ENCODE measurements at places on chromosomes 6 and 20.
A peak's percentile ranks its signal among the peaks of the same experiment; 100 is the strongest.

- DNase-seq, result no peak
These were observed 18.5 kb downstream of the FRMD1 start for GRCh38 chr6:168060521-168060931.

- DNase-seq, result peak; percentile 57
These were observed 5.9 kb downstream of the TP53INP2 start for GRCh38 chr20:34709831-34710567.

DNA sequence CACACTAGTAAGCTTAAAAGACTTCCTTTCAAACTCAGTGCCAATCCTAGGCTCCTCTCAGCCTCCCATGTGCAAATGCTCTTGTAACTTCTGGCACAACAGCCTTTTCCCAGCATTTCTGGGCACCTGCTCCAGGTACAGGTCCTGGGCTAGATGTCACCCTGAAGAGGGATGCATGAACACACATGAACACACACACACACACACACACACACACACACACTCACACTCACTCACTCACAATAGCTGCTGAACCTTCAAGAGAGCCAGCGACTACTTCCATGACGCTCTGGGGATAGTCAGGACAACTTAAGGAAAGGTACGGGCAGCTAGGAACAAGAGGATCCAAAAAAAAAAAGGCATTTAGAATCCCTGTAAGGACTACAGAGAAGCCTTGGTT lies 122.8 kb downstream of the INSM1 start:
- DNase-seq, result no peak

DNA sequence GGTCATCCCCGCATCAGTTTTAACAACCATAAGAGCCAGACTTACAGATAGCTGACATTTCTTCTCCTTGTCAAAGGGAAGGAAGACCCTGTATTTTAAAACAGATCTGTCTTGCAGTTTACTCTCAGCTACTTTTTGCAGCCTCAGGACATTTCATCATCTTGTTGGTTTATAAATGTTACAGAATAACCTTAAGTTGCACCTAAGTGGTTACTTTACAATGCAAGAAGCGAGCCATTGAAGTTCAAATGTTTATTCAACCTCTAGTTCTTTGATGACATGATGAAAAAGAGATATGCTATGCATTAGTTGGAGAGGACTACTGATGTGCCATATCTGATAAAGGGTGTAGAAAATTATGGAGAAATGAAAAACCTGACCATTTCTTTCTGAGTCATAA lies 187.9 kb upstream of the COL21A1 start:
- DNase-seq, result no peak

DNA sequence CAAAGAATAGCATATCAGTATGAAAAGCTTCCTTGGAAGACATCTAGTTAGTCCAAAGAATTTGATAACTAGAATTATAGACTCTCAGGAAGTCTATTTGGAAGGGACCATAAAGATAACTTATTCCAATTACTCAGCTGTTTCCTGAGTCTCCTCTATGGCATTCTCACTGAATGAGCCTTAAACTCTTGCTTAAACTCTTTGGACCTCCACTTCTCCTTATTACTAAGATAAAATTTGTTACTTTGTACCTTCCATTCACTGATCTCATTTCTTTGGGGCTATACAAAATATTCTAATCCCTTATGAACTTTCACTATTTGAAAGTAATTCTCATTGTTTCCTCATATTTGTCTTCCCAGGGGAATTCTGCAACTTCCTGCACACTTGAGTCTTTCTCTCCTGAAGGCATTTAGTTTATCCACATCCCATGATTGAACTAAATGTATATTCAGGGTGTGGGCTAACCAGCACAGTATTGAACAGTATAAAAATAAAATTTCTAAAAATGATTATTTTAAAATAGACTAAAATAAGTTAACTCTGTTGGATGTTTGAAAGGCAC lies 67.1 kb upstream of the NOTCH4 start:
- no peak for DNase-seq

GRCh38 chr6:149293244-149293643 lies 24.3 kb upstream of the TAB2 start:
- no peak for DNase-seq

GRCh38 chr6:32370505-32370904 lies 1.2 kb downstream of the TSBP1 start:
- no peak for DNase-seq

DNA sequence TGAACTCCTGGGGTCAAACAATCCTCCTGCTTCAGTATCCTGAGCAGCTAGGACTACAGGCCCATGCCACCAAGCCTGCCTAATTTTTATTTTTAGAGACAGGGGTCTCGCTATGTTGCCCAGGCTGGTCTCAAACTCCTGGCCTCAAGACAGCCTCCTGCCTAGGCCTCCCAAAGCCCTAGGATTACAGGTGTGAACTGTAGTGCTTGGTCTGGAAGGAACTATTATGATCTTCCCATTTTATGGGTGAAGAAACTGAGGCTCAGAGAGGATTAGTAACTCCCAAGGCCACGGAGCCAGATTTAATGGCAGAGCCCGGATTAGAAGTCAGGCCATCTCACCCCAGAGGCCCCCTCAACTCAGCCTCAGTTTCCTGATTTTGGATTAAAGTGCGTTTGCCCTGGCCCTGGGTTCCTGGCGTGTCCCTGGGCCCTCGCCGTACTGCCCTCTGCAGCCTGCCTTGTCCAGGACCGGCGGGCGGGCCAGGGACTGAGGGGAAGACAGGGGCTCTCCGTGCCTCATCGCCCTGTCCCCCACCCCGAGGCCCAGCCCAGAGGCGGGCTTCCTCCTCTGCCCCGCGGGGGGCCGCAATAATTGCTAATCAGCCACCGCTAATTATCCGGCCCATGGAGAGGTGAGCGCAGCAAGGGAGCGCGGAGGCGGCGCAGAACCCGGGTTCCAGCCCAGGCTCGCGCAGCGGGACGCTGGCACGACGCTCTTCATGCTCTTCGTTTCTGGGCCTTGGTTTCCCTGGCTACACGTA lies 34.9 kb downstream of the CD40 start:
- DNase-seq, result no peak

GRCh38 chr6:43489277-43490072 lies 12.1 kb downstream of the TJAP1 start:
- no peak for DNase-seq

GRCh38 chr6:133242637-133243585 lies 1.8 kb downstream of the EYA4 start:
- DNase-seq, result no peak

GRCh38 chr20:22768266-22769178 lies 184.2 kb upstream of the FOXA2 start:
- no peak for DNase-seq

DNA sequence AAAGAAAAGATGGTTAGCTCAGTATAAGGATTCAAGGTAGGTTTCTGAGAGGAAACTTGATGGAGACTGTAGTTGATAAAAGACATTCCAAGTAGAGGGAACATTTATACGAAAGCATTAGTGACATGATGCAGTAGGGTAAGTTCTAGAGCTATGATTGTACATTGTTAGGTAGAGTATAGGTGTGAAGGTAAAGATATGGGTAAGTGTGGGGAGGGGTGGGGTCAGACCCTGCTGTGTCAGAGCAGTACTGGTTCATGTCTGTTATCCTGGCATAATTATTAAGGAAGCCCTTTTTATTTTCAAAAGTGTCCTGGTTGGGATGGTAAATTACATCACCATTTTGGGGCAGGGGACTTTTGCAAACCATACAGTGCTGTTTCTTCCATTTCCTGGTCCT lies 635.8 kb downstream of the COL12A1 start:
- DNase-seq, result no peak

DNA sequence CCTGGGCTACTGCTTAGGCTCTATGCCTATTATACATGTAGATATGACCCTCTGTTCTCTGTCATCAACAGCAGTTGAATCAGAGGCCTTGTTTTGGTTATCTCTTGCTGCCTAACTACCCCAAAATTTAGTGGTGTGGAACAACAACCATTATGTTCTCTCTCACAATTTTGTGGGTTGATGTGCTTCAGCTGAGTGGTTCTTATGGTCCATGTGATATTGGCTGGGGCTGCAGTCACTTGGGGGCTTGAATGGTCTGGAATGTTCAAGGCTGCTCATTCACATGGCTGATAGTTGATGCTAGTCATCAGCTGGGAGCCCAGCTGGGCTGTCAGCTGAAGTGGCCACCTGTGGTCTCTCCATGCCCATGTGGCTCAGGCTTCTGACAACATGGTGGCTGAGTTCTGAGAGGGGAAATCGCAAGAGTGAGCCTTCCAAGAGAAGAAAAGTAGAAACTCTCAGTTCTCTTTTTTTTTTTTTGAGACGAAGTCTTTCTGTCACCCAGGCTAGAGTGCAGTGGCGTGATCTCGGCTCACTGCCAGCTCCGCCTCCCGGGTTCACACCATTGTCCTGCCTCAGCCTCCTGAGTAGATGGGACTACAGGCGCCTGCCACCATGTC lies 47.8 kb downstream of the SHLD1 start:
- DNase-seq, result no peak

DNA sequence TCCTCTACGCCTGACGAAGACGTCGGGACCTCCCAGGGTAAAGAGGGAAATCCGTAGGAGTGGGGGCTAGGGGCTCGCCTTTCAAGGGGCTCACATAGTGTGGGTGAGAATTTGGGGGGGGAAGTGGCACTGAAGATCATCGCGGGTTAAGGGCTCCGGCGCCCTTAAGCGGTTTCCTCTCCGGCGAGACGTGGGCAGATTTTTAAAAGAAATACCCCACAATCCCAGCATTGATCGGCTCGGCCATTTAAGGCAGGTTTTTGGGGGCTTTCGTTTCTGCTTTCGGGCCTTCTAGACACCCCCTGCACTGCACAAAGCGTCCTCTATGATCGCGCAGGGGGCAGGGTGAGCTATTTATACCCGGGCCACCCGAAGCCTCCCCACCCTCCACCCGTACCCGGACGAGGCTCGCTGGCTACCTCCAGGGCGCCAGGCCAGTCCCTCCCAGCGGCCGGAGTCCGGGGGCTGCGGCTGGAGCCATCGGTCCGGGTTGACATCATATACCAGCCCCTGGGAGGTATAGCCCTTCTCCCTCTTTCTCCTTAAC lies 1.2 kb downstream of the NKX2-2 start:
- no peak for DNase-seq

- DNase-seq, result no peak
These were observed 277.3 kb upstream of the CHD6 start for GRCh38 chr20:41895241-41896032.

- DNase-seq, result no peak
These were observed 30.4 kb downstream of the HECA start for GRCh38 chr6:139165324-139165723.

DNA sequence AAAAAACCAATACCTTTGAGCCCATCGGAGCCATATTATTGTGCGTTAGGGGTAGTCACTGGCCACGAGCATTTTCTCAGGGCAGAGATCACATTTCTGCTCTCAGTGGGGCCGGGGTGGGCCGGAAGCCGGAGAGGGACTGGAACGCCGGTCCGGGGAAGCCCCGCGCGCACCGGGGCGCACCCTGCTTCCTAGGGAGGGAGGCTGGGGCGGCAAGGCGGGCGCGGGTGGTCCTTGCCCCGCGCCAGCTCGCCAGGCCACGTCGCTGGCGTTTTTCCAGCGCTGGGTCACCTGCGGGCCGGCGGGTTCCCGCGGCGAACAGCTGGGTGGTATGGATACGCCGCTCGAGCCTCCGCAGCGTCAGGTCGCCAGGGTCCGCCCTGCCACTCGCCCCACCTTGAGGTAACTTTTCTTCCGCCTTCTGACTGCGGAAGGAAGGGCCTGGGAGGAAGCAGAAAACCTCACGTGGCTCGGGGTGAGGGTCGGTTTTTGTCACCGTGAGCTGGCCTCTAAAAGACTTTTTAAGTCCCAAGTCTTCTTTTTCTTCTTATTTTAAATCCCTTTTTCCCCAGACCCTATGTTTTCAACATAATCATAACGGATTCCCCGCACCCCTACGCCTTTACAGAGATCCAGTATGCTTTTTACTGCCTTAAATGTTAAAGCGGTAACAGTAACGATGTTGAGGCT lies 2.7 kb upstream of the EEF1A1 start:
- peak; percentile 72 for DNase-seq

GRCh38 chr6:494394-494793 lies 102.8 kb downstream of the IRF4 start:
- DNase-seq, result no peak

- no peak for DNase-seq
These were observed 12.5 kb downstream of the MYH7B start for GRCh38 chr20:34968042-34968775.

GRCh38 chr20:63473555-63474449 lies 1.3 kb upstream of the KCNQ2 start:
- no peak for DNase-seq

GRCh38 chr20:51208162-51208561 lies 185.3 kb upstream of the KCNG1 start:
- no peak for DNase-seq

- DNase-seq, result no peak
These were observed 453.5 kb upstream of the JARID2 start for GRCh38 chr6:14792118-14792955.

GRCh38 chr6:152863618-152864326 lies 113.2 kb downstream of the VIP start:
- DNase-seq, result no peak

- no peak for DNase-seq
These were observed 106.3 kb upstream of the ZNF217 start for GRCh38 chr20:53699906-53700305.

DNA sequence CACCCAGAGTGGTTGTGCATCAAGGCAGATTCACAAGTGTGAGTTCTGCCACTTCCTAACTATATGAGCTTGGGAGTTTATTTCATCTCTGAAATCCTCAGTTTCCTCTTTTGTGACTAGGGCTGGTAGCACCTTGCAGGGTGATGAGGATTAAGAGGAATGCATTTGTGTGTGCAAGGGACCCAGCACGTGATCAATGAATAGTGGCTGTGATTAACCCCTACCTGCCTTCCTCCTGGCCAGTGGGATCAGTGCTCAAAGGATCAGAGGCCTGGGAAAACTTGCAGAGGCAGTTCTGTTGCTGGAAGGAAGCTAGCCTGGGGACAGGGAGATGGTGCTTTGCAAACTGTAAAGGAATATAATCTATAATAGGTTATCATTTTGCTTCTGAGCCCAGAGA lies 7.3 kb downstream of the SDC4 start:
- DNase-seq, result no peak

DNA sequence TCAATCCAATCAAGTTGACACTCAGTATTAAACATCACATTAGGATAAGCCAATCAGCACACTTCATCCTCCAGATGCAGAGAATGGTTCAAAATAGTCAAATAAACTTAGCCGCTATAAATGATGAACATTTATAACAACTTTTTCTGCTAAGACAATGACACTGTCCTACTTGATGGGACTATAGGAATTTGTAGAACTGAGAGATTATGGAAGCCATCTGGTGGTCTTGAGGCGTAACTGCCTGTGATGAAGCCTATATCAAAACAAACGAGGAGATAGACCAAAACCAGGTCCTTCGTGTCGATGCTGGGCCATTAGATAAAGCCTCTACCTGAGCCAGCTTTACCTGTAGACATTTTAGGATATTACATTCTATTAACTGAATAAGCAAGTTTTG lies 631.1 kb downstream of the COL12A1 start:
- no peak for DNase-seq

GRCh38 chr6:25192590-25193459 lies 86.3 kb upstream of the CARMIL1 start:
- no peak for DNase-seq
